ENCODE measurements at places on chromosomes 7 and 10.

DNA sequence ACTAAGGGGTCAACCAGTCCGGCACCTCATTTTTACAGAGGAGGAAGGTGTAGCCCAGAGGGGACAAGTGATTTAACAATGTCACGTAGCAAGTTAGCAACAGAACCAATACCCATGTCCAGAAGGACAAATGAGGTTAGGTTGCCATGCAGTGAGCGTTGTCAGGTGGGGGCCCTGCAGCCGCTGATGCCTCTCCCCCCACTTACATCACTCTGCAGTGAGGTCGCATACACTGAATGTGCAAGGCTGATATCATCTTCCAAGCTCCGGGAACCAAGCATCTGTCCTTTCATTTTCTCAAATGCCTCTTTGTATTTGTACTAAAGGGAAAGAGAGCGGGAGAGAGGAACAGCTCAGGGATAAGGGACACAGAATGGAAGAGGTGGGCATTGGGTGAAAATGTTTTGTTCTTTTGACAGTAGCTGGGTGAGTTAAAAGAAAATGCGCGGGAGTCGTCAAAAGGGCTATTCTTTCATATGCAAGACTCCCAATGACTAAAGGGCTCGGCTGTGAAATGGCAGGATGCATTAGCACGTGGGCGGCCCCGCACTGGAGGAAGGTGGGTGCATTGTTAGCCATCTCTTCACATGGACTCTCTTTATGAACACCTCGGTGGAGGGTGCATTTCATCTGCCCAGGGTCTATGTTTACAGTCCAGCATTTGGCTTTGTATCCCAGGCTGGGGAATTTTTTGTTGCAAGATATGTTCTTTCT lies 49.7 kb downstream of the NRAP start:
- no peak for DNase-seq

DNA sequence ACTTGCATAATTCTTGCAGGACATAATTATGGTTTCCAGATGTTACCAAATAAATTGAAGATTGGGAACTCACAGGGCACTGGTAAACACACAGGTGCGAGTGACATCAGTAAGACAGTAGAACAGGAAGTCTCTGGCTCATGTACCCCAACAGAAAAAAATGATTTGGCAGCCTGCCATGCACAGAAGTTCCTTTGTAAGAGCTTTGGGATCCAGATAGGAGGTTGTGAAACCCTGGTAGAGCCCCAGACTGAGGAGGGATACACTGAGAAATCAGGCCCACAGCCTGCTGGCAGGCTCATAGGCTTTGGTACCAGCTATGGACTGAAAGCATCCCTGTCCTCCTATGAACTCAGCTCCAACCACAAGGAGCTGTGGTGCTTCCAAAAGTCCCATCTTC lies 118.0 kb downstream of the COBL start:
- no peak for DNase-seq

GRCh38 chr10:62177111-62177510 lies 91.5 kb downstream of the RTKN2 start:
- DNase-seq, result no peak

DNA sequence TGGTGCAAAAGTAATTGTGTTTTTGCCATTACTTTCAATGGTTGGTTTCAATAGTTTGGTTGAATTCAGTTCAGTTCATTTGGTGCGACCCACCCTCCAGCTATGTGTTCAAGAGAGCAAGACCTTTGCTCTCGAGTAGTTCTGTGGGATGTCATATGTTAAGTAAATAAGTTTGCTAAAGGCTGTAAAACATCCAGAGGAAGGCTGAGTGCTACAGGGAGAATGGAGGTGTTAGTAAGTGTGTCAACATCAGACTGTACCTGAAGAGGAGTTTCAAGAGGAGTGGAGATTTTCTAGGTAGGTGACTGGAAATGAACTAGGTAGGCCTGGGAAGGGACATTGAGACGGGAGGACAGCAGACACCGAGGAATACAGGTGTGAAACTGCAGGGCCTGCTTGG lies 147.7 kb downstream of the SH2D4B start:
- DNase-seq, result no peak

DNA sequence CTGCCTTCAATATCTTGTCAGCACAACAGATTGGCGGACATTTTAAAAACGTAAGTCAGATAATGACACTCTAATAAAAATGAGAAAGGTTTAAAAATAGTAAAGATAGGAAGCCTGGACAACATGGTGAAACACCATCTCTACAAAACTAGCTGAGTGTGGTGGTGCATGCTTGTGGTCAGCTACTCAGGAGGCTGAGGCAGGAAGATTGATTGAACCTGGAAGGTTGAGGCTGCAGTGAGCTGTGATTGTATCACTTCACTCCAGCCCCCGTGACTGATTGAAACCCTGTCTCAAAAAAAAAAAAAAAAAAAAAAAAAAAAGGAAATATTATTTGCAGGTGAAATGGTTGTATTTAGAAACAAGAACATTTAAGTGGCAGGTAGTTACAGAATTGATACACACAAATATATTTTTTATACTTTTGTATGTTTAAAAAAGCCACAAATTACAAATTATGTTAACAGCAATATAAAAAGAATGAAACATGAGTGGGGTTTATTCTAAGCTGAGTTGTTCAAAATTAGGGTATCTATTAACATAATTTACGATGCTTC lies 141.9 kb downstream of the ADK start:
- no peak for DNase-seq

GRCh38 chr7:74233655-74234285 lies 20.4 kb downstream of the RFC2 start:
- DNase-seq, result no peak

DNA sequence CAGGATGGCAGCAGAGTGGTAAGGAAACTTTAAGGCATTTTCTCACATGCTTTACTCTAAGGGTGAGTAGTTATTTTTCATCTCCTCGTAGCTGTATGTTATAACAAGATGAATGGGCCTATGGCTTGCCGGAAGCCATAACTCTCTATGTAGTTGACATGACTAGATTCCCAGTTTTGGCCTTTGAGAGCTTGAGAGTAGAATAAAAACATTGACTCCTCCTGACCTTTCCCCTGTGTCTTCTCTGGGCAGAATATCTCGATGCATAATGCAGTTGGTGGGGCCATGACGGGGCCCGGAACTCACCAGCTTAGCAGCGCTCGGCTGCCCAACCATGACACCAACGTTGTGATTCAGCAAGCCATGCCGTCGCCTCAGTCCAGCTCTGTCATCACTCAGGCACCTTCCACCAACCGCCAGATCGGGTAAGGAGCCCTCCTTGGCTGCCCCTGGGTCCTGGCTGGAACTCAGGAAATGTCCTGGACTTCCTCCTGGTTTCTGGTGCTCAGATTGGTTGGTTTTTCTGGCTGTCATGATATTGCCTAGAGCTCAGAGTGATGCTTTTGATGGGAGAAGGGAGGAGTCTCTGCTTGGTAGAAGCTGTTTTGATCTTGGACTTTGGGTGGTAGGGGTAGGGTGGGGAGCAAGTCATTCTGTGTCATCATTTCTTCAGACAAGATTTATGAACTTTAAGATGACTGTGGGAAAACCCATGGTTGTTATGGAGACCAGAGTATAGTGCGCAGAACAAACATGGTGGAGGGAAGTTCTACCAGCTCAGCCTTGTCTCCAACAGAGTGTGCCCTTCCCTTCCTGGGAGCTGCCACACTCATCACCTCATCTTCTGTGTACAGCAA lies 158.0 kb downstream of the CREB5 start:
- DNase-seq, result no peak

DNA sequence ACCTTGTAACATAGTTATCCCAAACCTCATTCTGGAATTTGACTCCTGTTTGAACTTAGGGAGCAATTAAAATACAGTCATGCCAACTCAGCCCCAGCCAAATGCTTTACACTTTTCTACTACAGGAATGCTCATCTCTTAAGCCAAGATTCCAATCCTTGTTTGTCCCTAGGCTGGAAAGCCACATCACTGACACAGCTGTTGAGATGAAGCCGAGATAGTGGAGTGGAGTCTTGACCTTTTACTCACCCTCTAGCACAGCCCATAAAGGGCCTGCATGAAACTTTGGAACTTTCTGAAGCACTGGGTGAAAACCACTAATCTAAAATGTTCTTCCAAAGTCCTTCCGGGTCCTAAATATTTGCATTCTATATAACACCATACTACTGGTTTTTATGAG lies 247.3 kb downstream of the ETV1 start:
- no peak for DNase-seq

DNA sequence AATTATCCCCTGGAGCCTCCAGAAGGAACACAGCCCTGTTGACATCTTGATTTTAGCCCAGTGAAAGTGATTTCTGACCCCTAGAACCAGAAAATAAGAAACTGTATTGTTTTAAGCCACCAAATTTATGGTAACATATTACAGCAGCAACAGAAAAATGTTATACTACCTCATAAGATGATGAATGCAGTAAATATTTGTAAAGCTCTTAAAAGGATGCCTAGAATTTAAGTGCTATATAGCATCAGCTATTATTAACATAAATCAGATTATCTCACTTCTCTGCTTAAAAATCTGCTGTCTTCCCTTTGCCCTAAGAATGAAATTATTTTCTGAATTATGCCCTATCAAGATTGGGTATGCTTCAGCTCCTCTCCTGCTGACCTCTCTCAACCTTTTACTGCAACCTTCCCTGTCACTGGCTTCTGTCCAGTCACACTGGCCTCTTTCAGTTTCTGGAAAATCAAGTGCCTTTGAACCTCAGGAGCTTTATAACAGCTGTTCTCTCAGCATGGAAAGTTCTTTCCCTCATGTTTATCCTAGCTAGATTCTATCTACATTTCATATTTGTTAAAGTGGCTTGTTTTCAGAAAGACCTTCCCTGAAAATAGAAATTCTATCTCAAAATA lies 78.9 kb downstream of the GPR37 start:
- no peak for DNase-seq

GRCh38 chr10:132011024-132011423 lies 29.3 kb upstream of the BNIP3 start:
- no peak for DNase-seq

DNA sequence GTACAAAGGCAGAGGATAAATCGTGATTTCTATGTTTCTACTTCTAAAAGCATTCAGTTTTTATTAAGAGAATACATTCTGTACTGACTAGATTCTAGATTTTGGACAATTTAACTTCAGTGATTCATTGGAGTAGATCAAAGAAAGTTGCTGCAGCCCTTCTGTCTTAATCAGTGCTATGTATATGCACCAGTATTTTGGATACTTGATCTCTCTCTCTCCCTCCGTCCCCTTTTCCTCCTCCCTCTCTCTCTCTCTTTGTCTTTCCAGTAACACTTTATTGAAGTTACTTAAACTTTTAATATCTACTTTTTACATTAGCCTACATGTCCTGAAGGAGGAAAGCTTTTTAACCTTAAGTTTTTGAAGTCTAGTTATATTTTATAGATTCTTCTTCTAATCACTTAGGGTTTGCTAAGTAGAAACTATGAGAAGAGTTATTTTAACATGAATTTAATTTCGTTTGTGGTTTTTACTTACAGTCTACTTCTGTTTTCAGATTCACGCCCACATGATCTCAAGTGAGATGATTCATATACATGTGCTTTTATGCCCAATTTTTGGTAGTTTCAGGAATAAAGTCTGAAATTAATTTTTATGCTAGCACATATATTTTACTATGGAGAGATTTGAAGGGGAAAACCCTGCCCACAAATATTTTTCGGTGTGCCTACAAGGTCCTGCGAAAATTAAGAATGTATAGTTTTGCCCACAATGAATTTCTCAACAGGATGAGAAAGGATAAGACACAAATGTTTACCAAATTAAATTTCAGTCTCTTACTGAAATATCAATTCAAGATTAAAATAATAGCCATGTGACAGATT lies 9.1 kb downstream of the MDFIC start:
- no peak for DNase-seq

- DNase-seq, result no peak
Observed at GRCh38 chr7:121494516-121494915, 98.4 kb upstream of the FAM3C start.

All from NCI-H2029 (cell line).